Femur (tissue), 1 donor: ENCODE measurements at places on chromosomes 4 and X.

DNA sequence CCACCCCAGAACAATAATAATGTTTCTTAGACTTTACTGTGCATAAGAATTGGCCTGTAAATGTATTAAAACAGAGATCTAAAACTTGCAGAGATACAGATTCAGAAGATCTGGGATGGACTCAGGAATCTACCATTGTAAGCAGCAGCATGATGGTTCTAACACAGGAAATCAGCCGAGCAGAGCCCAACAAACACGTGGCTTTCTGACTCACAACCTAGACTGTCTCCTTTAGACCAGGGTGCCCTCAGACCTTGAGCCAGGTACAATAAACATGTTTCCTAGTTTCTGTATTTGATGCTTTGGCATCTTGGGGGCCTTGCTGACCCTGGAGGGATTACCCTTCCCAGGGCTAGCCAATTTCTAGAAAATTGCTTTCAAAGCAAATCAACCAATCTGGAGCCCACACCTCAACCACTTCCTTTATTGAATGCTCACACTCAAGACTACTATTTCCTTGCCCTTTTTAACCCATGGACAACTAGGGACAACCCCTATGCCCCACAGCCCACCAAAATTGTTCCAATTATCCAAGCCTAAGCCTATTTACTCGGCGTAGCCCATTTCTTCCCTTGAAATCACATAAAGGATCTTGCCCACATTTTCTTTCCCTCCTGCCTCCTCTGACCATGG, 80.5 kb downstream of the TBC1D9 start:
- no peak for DNase-seq

- no peak for DNase-seq
Measured at GRCh38 chr4:39291686-39292085, 74.5 kb downstream of the RFC1 start.

DNA sequence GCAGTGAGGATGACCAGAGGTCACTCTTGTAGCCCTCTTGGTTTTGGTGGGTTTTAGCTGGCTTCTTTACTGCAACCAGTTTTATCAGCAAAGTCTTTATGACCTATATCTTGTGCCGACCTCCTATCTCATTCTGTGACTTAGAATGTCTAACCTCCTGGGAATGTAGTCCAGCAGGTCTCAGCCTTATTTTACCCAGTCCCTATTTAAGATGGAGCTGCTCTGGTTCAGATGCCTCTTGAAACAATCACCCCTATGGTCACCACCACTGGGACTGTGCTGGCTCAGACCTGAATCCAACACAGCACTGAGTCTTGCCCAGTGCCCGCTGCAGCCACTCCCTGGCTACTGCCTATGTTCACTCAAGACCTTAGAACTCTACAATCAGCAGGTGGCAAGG, 49.4 kb downstream of the MCUB start:
- no peak for DNase-seq

DNA sequence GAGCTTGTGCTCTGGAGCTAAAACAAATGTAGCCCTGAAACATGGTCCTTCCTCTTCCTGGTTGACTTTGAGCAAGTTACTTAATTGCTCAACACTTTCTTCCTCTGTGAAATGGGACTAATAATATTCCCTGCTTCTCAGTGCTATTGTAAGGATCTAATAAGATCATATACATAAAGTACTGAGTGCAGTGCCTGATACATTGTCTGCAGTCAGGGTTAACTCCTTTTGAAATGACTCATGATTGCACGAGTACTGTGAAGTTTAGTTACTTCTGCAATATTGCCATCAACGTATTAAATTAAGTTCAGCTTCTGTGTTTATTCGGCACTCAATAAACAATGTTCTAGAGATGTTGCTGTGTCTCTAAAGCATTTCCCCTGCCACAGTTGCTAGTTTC, 91.8 kb upstream of the HPRT1 start:
- no peak for DNase-seq

DNA sequence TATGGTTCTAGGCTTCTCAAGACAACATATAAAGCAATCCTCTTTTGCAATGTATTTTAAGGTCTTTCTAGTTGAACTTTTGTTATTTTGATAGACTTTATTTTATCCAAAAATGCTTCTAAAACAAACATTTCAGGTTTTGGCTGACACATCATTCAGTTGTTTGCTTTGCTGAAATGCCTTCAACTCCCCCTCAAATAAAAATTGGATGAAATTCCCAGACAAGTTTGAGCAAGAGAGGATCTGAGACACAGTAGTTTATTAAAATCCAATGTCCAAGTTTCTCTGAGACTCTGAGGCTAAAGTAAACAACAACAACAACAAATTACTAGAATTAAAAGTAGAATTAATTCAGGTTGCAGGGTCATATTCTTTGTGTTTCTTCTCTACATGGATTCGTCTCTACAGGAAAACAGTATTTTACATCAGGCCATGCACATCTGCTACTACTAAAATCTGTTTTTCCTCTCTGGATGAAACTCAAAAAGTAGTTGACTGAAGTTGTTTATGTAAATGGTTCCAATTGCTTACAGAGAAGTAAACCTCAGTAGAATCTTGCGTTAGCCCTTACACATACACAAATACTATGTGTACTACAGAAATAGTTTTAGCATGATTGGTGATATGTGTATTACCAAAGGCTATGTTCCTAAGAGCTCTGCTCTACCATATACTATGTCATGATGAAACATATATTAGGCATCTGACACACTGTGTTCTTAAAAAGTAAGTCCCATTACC, 64.9 kb downstream of the PRSS12 start:
- DNase-seq: no peak

GRCh38 chrX:38881727-38882126, 80.5 kb downstream of the MID1IP1 start:
- DNase-seq: no peak

GRCh38 chr4:105797225-105797624, 88.6 kb downstream of the GSTCD start:
- DNase-seq: no peak

DNA sequence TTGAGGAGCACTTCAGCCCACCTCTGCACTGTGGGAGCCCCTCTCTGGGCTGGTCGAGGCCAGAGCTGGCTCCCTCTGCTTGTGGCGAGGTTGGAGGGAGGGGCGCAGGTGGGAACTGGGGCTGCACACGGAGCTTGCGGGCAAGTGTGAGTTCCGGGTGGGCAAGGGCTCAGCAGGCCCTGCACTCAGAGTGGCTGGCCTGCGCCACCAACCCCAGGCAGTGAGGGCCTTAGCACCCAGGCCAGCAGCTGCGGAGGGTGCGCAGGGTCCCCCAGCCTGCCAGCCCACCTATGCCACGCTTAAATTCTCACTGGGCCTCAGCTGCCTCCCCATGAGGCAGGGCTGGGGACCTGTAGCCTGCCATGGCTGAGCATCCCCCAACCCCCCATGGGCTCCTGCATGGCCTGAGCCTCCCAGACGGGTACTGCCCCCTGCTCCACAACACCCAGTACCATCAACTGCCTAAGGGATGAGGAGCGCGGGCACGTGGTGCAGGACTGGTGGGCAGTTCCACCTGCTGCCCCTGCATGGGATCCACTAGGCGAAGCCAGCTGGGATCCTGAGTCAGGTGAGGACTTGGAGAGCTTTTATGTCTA, 110.9 kb downstream of the SLC39A8 start:
- no peak for DNase-seq

- no peak for DNase-seq
Measured at GRCh38 chr4:57682275-57682674, 572.1 kb upstream of the IGFBP7 start.

DNA sequence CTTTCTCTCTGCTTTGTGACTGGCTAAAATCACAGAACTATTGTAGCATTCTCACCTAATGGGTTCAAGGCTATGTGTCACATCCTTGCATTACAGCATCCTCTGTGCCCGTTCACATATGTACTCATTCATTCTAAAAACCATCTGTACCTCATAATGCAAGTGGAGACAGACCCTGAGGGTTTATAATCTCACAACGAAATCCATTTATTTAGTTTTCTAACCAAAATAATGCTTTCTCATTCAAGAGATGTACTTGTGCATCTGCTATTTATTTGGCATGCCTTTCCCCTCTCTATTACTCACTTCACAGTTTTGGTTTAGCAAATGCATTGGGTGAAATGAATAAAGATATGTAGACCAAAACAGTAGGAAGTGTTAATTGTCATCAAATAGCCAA, 261.5 kb downstream of the DCHS2 start:
- no peak for DNase-seq

DNA sequence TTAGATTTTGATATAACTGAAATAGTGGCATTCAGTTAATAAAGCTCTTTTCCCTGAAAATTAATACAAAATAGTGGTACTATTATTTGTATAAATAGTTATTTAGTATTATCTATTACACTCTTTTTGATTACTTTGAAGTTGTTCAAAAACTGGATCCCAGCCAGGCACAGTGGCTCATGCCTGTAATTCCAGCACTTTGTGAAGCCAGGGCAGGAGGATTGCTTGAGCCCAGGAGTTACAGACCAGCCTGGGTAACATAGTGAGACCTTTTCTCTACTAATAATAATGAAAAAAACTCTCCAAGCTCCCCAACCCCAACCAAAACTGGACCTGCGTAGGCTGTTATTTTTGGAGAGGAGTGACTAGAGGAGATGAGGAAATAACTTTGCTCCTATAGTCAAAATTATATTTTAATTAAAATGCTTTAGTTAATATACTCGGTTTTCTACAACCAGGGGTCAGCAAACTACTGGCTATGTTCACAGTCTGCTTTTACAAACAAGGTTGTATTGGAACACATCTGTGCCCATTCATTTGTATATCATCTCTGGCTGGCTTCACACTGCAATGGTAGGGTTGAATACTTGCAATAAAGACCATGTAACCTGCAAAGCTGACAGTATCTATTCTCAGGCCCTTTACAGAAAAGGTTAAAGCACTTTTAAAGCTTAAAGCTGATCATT, 27.6 kb downstream of the GUCY1A1 start:
- no peak for DNase-seq

GRCh38 chr4:122481766-122482405, 25.4 kb upstream of the IL2 start:
- DNase-seq: no peak

GRCh38 chr4:104417357-104417882, 77.3 kb downstream of the CXXC4 start:
- DNase-seq: no peak

DNA sequence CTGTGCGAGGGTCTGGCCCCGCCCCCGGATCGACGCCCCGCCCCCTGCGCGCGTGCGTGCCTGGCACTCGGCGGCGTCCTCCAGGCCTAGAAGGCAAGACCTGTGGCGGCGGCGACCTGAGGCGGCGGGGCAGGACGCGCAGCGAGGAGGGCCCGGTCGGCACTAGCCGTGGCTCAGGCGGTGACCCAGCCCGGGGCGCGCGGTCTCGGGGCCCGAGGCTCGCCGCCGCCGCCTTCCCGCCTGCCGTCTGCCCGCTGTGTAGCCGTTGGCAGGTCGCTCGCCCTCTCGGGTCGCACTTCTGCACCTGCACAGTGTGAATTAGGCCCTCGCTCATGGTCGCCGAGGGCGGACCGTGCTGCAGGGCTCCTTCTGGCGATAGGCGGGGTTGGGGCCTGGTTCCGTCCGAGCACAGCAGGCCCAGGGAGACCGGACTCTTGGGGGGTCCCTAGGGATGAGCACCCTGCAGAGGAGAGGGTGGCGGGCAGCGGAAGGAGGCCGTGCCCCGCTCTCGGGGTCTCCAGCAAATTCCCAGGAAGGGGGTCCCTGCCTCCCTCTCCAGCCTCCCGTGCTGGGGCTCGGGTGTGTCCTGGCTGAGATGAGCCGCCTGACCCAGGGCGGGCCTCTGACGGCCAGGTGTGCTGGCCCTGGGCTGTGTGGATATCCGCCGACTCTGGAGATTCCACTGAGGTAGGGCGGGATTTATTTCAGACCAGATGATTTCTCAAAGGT, 557 bp upstream of the FAM53A start:
- DNase-seq: no peak

DNA sequence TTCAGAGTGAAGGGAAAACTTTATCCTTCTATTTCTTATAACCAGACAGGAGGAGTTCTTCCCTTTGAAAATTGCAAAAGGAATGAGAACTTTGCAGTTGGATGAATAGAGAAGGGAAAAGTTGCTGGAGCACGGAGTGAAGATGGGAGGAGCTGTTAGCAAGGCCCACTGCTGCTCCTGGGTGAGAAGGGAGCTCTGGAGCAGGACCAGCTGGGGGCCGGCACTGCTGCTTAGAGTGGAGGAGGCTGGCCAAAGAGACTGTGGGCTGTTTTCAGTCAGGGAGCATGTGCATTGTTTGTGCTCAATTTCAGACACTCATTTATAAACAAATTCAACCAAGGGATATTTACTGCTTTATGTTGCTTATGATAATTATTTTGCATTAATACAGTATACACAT, 164.2 kb downstream of the STIM2 start:
- peak; percentile 47 for DNase-seq

DNA sequence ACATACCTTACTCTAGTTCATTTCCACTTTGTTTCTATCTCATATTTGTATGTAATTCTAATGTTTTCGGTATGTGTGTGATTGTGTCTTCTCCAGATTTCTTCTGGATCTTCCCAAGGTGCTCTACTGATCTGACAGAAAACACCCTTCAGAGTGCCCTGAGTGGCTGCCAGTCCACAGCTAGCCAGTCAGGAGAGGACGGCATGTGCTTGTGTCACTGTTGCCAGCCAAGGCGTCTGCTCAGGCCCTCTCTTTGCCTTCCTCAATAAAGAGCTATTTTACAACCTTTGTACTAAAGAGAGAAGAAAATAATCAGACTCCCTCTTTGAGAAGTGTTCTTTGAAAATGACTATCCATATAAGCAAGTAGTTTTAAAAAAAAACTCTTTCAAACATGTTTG, 29.0 kb downstream of the CD99L2 start:
- no peak for DNase-seq
